Activated CD4-positive, CD25-positive, alpha-beta regulatory T cell (primary cell): ENCODE measurements at places on chromosomes 12 and 14.

DNA sequence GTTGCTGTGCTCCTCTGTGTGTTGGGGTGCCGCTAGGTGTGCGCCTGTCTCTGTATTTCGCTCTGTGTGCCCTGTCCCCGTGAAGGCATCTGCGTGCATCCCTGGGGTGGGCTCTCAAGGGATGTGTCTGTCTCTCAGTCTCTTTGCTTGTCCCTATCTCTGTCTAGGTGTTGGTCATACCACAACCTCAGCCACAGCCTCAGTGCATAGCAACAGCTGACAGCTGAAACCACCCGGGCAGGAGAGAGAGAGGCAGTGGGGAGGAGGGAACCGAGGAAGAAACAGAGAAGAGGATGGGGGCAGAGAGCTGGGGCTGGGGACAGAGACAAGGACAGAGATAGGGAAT is 953 bp upstream of the NXPH4 start:
- no peak for DNase-seq

DNA sequence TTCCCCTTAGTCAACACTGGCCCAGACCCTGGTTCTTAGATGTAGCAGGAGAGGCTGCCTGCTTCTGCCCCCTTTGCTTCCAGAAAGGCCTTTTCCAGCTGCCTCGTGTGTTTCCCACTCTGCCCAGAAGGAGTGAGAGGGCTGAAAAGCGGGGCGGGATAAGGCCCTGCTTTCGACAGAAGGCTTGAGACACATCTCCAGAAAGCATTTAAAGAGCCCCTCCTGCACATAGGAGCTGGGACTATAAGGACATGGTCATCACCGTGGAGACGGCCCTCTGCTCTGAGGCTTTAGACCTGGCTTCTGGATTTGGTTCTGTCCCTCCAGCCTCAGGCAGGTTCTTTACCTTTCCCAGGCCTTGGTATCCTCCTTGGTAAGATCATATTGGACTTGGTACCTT is 11.9 kb downstream of the CALM1 start:
- no peak for DNase-seq

- no peak for DNase-seq
Observed at GRCh38 chr12:131789638-131790037, 38.6 kb upstream of the MMP17 start.

DNA sequence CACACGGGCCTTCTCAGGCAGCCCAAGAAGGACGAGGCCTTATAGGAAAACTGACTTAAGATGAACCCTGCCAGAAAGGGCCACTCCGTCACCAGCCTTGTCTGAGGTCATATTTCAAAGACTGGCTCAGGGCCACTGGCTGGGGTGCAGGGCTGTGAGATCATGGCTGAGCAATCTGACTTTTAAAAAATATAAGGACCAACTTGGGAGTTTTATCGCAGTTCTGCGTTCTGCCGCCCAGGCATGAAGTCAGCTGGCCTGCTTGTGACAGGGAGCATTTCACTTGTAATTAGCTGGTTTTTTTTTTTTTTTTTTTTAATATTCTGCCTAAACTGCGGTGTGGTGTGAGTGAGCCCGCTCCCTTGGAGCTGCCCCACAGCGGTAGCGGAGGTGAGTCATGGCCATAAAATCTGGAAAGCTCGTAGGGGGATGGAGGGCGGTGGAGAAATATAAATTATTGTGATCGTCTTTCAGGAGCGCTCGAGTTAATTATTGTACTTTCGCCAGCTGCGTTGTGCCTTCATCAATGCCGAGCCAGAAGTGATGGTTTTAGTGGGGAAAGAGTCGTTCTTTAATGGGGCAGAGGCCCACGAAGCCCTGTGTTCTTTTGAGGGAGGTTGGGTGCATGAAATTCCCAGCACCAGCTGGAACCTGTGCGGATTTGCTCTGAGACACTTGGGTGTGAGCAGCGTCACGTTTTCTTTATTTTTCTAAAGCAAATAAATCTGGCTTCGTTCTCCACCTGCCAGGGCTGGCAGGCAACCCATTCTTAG is 231.9 kb downstream of the C12orf75 start:
- DNase-seq, result no peak

DNA sequence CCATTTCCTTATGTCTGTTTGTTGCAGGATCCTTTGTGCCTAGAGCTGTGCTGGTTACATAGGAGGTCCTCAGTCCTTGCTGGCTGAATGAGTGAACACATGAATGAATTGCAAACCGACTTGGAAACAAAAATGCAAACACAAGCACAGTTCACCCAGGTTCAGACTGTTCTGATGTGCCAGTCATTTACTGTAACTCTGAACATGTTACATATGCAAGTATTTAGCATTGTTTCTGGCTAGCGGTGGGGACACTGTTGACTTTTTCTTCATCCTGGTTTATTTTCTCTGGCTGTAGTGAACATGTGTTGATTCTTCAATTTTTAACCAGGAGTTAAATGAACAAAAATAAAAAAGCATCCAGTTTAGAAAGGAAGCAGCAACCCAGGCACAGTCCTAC is 33.4 kb downstream of the TSPAN9 start:
- DNase-seq, result no peak

- no peak for DNase-seq
Observed at GRCh38 chr12:18135086-18135485, 45.1 kb upstream of the RERGL start.

DNA sequence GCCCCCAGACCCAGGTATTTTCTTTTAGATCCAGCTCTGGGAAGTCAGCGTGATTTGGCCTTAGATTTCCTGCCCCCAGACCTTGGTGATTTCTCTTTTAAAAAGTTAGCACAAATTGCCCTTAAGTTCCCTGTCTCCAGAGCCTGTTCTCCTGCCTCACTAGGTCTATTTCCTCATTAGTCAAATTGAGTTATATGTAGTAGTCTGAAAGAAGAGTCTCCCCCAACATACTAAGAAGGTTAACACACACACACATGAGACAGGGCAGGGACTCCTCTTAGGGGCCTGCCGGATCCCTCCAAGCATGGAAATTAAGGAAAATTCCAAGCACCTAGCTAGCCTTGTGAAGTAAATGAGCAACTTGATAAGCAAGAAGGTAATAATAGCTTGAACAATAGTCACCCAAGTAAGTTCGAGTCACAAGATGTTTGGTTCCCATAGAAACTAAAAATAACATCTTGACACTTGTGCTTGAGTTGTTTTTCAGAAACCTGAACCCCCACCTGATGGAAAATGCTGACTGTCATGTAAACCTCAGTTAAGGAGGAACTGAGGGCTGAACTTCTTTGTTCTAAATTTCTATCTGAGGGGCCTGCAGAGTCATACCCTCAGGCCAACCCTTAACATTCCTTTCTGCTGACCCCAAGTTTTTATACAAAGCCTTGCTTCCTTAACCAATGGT is 51.6 kb downstream of the CAND1 start:
- no peak for DNase-seq

DNA sequence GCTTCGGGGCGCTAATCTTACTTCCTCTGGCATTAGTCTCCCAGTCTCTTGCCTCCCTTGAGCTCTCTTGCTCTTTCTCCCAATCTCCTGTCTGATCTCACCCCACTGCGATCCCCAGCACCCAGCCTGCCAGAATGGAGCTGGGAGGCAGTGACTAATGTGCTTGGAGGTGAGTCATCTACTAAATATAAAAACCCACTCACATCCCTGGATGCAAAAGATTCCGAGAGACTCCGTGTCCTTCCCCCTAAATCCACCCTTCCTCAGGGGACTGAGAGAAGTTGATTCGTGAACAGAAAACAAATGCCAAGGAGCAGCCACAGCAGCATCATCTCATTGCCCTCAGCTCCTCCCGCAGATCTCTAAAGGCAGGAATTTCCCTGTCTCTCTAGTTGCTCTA is 45.7 kb upstream of the KCNA5 start:
- DNase-seq, result no peak

DNA sequence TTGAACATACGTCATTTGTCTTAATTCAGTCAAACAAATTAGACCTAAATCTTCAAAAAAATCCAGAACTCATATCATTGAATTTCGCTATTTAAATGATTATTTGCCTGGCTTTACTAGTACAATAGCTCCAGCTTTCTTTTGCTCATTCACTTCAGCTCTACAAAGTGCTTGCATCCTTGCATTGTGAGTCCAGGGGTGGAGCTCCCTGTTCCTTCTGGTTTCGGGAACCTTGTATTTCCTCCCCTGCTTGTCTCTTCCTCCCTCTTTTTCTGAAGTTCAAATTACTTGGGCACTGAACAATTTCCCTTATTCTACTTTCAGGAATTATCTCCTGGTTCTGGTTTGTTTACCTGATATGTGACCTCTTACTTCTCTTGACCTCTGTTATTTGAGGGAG is 58.1 kb upstream of the KITLG start:
- DNase-seq, result no peak

DNA sequence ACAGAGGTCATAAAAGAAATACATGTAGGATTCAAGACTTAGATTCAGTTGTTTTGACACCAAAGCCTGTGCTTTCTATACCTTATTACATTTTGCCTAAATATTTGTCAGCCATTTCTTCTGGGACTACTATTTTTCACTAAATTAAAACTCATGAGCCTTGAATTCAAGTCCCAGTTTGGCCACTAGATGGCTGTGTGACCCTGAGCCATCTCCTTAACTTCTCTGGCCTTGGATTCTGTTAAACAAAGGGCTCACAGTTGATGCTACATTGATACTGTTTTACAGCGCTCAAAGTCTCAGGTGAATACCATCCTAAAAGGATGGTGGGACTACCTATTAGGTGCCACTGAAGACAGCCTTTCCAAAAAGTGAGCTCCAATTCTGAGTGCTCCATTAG is 39.6 kb upstream of the CCDC198 start:
- no peak for DNase-seq

- DNase-seq, result no peak
Observed at GRCh38 chr12:13190275-13190674, 6.3 kb upstream of the EMP1 start.

- no peak for DNase-seq
Observed at GRCh38 chr14:33323979-33324378, 385.3 kb downstream of the NPAS3 start.

DNA sequence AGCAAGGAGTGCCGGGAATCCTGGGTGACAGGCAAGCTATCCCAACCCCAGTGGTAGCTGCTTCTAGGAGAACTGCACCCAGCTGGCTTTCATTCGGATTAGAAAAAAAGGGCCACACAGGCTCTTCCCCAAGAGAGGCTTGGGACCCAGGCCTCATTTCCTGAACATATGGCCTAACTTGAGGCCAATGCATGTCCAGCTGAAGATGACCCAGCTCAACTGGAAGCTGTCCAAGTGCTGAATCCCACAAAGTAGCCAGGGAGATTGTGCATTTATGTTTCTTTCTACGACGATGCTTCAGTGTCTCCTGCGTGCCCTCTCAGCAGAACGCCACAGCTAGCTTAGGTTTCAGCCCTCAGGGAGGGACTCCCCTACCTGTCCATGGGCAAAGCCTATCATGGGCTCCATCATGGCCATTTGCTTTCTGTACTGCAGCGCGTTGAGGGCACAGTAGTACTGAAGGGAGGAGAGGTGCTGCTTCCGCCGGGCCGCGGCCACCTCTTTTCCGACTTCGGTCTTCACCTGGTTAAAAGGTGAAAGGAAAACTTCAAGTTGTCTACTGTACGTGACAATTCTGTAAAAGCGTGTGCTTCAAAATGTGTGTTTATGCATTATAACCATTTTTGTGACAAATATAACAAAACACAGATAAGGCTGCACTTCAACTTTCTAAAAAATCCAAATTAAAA is 29.1 kb downstream of the APPL2 start:
- no peak for DNase-seq

DNA sequence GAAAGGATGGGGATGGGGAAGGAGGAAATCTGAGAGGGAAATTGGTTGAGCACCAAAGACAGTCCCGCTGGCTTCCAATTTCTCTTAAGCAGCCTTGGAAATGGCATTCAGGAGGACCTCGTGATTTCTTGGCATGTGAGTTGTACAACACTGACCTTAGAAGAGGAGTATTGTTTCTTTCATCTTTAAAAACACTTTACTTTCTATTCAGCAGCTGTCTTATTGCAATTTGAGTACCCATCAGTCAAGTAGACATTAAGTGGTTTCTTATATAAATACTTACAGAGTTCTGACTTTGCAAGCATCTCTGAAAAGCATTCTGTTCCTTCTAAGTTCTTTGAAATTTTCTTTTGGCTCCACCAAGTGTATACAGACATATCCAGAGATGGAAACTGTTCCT is 83.2 kb downstream of the LMNTD1 start:
- DNase-seq, result no peak

DNA sequence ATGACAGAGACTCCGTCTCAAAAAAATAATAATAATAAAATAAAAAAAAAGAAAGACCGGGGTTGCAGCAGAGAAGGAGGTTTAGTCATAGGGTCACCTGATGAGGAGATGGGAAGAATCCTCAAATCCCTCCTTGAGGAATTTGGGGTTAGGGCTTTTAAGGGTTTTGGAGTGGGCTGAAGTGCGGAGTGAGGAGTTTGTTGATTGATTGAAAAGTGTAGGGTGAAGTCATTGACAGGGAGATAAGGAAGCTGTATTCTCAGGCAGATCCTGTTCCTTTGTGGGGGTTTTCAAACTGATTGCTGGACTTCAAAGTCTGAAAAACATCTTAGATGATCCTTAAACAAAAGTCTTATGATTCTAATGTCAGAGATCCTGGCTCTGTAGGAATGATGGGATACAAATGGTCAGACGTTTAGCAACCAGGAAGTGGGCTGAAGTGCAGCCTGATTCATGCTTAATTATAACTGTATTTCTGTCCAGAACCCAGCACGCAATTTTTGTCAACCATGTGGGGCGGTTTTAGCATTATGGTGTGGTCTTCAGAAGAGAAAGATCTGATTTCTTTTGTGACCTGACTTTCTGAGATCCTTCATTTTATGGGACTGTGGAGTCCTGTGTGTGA is 16.0 kb downstream of the FNTB start:
- DNase-seq, result no peak

DNA sequence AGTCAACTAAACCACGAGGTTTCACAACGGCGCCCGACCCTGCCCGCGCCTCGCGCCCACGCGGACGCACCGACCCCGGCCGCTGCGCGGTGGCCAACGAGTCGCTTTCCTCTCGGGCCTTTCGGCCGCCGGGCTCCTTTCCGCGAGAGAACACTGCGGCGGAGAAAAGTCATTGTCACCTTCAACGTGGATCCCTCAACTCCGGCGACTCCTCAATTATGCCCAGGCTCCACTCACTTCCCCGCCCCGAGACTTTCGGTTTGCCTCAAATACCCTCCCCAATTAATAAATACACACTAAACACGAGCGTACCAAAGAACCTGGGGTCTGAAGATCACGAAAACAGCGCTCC is 450 bp downstream of the SINHCAF start:
- no peak for DNase-seq

DNA sequence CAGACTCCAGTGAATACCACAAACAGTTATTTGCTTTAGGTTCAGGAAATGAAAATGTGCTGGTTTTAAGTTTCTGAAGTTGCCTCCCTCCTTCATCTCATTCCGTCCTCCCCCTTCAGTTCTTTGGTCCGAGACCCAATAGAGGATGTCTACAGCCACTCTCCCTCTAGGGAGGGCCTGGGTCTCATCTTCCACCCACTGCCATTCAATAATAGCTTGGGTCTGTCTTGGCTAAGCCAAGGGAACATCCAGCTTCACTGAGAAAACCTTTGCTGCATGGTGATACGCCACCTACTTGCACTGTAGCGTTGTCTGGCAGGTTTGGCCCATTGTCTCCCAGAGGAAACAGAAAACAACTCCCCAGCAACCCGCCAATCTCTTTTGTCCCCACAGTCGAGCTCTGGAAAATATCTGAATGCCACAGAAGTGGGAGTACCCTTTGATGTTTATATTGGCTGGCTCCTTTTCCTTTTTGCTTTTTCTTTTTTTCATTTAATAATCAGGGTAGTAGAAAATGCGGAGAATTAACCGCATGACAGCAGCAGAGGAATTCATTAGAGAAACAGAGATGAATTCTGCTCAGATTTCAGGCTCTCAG is 380.1 kb downstream of the RAD51B start:
- DNase-seq, result no peak

- DNase-seq, result no peak
Observed at GRCh38 chr12:75848431-75848925, 183.1 kb downstream of the PHLDA1 start.
